Activated naive CD4-positive, alpha-beta T cell (primary cell): ENCODE measurements at places on chromosomes 16 and 17.

GRCh38 chr16:10631886-10632285 is 51.5 kb upstream of the EMP2 start:
- DNase-seq = no peak

DNA sequence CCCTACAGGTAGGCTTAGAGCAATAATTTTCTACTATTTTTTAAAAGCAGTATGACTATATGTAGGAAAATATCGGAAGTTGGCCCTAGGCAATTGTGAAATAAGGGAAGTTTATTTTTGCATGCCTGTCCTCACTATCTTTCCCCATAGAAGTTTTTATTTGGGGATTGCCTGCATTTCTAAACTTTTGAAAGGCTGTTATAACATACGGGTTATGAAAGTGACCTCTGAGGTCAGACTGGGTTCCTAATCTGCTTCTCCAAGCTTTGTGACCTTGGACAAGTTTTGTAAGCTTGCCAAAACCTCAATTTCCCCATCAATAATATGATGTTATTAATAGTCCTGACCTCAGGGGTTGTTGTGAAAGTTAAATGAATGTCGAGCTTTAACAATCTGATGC is 67.1 kb downstream of the ARHGAP44 start:
- DNase-seq = no peak

DNA sequence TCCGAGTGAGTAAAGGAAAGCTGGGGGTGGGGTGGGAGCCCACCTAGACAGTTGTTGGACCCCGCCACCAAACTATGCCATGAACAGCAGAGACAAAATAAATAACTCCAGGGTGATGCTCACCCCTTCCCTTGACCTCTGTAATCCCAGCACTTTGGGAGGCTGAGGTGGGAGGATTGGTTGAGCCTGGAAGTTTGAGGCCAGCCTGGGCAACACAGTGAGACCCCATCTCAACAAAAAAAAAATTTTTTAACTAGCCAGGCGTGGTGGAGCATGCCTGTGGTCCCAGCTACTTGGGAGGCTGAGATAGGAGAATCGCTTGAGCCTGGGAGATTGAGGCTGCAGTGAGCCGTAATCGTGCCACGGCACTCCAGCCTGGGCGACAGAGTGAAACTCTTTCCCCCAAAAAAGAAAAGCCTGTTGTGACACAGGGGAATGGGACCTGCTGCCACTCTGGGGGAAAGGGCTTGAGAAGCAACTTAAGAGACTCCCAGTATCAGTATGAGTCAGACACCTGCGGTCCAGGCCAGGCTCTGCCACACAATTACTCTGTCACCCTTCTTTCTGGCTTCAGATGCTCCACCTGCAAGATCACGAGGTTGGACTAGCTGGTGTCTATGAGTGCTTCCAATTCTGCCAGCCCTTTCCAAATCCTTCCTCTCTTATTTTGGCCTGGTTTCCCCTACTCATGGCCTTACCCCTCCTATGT is 5.0 kb downstream of the SGCA start:
- no peak for DNase-seq

DNA sequence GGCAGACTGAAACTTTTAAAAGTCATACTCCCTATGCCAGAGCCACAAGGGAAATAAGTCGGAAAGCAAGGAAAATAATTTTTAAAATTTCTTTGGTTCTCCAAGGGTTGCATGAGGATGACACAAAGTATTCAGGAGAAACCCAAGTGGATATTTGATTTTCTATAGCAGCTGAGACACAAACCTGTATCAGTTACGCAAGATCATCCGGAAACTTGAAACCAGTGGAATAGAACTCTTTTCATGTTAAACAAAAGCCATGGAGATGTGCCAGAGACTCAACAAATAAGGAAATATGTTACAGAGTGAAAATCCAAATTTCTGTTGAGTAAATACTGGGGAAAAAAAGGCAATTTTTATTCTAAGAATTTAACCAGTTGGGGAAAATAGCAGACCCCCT is 294.7 kb downstream of the KIF2B start:
- no peak for DNase-seq

- DNase-seq = no peak
Observed at GRCh38 chr16:10037751-10038150, 144.5 kb downstream of the GRIN2A start.

GRCh38 chr17:81923302-81924260 is 4.0 kb downstream of the MAFG start:
- DNase-seq = no peak
